ENCODE measurements at places on chromosomes 3 and 15. TPM values are rescaled to one million over a fixed set of nuclear protein-coding genes. Genes with fewer than 3 reads are reported as not detected.

DNA sequence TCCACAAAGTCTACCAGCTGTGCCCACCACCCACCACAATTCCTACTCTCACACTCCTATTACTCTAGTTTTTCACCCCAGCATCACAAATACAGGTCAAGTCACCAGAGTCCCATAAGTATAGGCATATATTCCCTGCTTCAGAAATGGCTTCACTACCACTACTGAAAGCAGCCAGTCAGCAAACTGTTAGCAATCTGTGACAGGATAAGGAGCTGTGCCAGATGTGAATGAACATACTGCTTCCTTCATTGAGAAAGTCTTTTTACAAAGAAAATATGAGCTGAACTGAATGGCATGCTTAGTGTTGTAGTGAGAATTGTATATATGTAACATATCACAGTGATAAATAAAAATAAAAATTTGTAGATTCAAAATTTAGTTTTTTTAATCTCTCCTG, 76.8 kb downstream of the C3orf85 start:
- no peaks in the 10 kb centered on the region for H3K4me1 ChIP-seq
- no peak overlapping the region for H3K4me3 ChIP-seq
- H3K27me3 ChIP-seq, result peaks cover 17% of the 10 kb centered on the region
- no peaks in the 10 kb centered on the region for H3K36me3 ChIP-seq
- DNase-seq, result no peak
- no peak overlapping the region for H3K27ac ChIP-seq

GRCh38 chr3:65412588-65412987, 626.1 kb downstream of the MAGI1 start:
- no peak for DNase-seq
- no peaks in the 10 kb centered on the region for H3K4me1 ChIP-seq
- no peaks in the 10 kb centered on the region for H3K27me3 ChIP-seq
- H3K4me3 ChIP-seq, result no peak overlapping the region
- no peaks in the 10 kb centered on the region for H3K36me3 ChIP-seq
- H3K27ac ChIP-seq, result no peak overlapping the region

DNA sequence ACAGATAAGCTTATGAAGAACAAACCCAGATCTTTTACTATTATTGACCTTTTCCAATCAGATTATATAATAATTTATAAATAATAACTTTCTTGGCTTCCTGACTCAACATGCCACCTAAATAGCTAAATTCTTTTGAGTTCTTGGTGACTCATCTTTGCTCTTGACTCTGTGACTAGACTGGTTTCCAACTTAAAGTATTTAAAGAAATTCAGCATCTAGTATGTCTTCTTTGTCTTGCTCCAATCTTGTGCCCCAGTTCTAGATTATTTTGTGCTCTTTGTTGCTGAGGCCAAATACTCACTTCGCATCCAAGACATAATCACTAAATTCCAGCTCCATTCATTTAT, 483.2 kb upstream of the TBL1XR1 start:
- H3K27ac ChIP-seq, result no peak overlapping the region
- H3K4me3 ChIP-seq, result no peak overlapping the region
- no peak for DNase-seq
- peaks cover 13% of the 10 kb centered on the region for H3K4me1 ChIP-seq
- H3K27me3 ChIP-seq, result no peaks in the 10 kb centered on the region
- H3K36me3 ChIP-seq, result peaks cover 2% of the 10 kb centered on the region

DNA sequence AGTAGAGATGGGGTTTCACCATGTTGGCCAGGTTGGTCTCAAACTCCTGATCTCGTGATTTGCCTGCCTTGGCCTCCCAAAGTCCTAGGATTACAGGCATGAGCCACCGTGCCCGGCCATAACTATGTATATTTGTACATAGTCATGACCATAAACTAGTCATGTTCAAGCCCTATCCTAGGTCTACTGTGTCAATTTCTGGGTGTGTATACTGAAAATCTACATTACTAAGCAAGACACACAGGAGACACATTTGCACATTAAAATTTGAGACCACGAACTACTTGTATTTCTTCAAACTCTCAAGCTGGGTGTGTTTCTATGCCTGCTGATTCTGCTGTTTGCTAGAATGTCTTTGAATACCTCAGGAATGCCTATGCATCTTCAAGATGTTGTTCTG, 451.3 kb upstream of the MCTP2 start:
- no peak for DNase-seq
- no peak overlapping the region for H3K27ac ChIP-seq
- H3K36me3 ChIP-seq, result no peaks in the 10 kb centered on the region
- H3K4me3 ChIP-seq, result no peak overlapping the region
- no peaks in the 10 kb centered on the region for H3K27me3 ChIP-seq

DNA sequence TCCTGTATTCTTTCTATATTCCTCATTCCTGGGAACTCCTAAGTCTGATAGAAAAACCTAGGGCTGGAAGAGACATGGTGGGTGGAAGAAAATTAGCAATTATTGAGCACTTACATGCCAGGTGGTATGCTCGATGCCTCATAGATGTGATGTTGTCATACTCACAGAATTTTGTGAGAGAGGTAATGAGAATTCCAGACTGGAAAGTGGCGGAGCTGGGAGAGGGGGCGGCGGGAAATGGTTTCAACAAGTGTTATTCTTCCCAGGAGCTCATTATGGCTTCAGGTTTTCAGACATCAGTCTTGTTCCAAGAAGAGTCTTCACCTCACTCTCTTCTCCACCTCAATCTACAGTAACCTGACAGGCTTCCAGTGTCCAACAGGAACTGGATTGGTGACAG, 16.2 kb downstream of the TIMP4 start:
- no peaks in the 10 kb centered on the region for H3K4me1 ChIP-seq
- peaks cover 9% of the 10 kb centered on the region for H3K27me3 ChIP-seq
- no peak overlapping the region for H3K27ac ChIP-seq
- no peak overlapping the region for H3K4me3 ChIP-seq
- H3K36me3 ChIP-seq, result no peaks in the 10 kb centered on the region

Gene CCRL2
- total RNA-seq, result 1.9 TPM

Measured in T-helper 17 cell (primary cell).